Ovary (tissue), 10 donors: ENCODE measurements at places on chromosomes 5 and 9. TPM values are rescaled to one million over a fixed set of nuclear protein-coding genes. Genes with fewer than 3 reads are reported as not detected.

GRCh38 chr5:179153921-179154345 is 93.8 kb downstream of the ZNF354C start:
- DNase-seq, result no peak

- DNase-seq, result no peak
Observed at GRCh38 chr5:126044931-126045565, 378.2 kb upstream of the GRAMD2B start.

NR6A1 gene
- total RNA-seq, result 1.1 TPM

DNA sequence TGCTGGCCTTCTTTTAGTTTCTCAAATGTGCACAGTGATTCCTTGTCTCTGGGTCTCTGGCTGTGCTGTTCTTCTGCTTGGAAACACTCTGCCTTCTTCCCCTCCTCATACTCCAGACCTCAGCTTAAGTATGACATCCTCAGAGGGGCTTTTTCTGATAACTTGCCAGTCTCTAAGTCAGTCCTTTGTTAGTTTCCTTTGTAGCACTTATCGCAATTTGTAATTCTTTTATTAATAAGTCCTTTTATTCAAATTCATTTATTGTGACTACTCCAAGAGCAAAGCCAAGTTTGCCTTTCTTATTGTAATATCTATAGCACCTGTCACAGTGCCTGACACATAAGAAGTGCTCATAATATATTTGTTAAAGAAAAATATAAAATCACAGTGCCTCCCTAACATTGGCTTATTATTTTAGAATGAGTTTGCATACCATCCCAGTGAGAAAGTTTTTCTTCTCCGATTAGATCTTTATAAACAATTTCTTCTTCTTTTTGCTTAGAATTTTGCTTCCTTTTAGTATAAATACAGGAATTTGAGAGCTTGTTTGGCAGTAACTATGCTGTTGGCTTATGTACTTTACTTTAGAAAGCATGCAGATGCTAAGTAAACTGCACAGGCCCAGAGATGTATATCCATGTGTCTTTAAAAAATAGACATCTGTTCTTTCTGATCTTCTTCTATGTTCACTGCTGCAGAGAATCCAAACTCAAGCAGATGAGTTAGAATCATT is 198.0 kb downstream of the GAS1 start:
- DNase-seq, result no peak

- DNase-seq, result no peak
Observed at GRCh38 chr5:68661237-68661636, 432.6 kb upstream of the SLC30A5 start.

SLC45A2 gene
- not detected for total RNA-seq

DNA sequence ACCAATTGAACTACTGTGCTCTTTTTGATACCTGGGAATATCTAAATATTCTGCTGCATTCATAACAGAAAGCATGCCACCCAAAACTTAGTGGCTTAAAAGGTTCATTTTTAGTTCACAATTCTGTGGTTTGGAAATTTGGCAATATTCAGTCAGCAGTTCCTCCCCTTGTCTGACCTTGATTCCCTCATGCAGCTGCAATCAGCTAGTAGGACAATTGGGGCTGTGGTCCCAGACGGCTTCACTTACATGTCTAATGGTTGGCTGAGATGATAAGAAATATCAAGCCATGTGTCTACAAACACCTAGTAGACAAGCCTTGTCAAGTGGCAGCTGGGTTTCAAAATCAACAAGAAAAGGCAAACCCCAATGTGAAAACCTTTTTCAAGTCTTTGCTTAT is 51.3 kb downstream of the ANXA1 start:
- DNase-seq, result no peak

GABRG2 gene
- not detected for total RNA-seq

GRCh38 chr5:62473209-62473608 is 60.6 kb downstream of the IPO11 start:
- DNase-seq, result no peak

CNTLN gene
- total RNA-seq, result 13.1 TPM

DNA sequence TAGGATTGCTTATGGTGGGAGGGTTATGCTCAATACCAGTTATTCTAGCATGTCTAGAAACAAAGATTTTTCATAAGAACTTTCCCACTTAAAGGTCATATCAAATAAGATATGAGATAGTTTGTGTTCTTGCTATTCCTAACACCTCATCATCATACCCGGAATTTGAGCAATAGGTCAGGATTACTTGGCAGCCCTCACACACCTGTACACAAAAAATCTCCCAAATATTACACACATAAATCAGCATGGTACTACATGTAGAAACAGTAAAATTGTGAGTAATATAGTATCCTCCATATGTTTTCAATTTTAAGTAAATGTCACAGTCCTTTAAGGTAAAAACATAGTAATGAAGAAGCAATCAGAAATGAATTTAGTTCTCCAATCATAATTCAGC is 113.7 kb downstream of the SLC25A46 start:
- no peak for DNase-seq

DNA sequence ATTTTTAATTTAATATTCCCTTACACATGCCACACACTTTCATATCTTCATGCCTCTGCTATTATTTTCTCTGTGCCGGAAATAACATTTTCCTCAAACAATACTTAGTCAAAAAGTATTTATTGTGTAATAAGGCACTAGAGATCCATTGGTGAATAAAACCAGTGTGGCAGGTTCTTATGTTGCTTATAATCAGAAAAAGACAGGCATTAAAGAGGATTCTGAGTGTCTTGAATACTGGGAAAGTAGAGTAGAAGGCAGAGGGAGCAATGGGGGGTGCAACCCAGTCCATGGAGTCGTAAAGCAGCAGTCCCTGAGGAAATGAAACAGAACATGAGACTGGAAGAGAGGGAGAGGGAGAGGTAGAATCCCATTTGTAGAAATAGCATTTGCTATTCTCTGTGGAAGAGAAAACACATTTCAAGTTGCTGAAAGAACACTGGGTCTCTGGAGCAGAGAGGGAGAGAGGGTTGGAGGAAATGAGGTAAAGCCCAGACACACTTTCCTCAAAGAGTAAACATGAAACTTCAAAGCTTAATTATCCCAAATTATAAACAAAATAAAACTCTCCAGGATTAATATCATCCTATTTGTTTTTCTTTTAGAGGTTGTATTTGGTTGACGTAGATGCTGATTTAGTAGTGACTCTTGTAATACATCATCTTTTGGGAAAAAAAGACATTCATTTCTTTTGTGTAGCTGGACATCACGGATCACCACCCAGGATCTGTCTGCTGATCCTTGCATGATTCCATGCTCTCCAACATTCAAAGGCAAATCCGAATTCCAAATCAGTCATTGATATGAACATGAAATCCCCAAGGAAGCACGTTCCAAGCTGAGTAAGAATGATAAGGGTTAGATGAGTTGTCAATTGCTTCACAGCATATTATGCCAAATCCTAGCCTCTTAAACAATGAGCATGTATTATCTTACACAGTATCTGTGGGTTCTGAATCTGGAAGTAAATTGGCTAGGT is 37.4 kb upstream of the GRAMD2B start:
- DNase-seq, result no peak

GRCh38 chr9:112925058-112925641 is 34.5 kb upstream of the SLC46A2 start:
- DNase-seq, result no peak

ERCC8 gene
- total RNA-seq, result 8.0 TPM

TRIP13 gene
- total RNA-seq, result 1.4 TPM

GRCh38 chr5:34045996-34046395 is 3.0 kb upstream of the C1QTNF3 start:
- DNase-seq, result no peak
